ENCODE measurements at places on chromosomes 5 and 9. TPM values are rescaled to one million over a fixed set of nuclear protein-coding genes. Genes with fewer than 3 reads are reported as not detected.
A peak's percentile ranks its signal among the peaks of the same experiment; 100 is the strongest.

GRCh38 chr5:112594095-112594850 lies 143.4 kb upstream of the APC start:
- peak; percentile 15 for DNase-seq

GRCh38 chr5:152092580-152092979 lies 167.9 kb upstream of the GLRA1 start:
- no peak for DNase-seq

DNA sequence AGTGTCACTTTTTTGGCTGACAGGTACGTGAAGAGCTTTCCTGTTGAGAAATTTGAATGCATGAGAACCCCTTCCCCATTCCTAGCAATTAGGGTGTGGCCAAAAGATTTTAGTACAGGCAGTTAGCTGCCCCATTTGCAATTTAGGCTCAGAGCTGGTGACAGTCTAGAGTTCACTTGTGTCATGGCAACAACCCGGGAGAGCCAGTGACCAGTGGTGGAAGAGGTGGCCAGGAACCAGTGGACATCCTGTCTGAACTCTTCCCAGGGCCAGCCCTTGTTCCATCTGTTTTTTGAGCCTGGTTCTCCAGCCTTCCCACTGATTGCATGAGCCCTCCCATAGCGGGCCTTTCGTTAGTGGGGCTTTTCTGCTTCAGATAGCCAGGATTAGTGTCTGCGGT lies 2.5 kb upstream of the NEUROG1 start:
- no peak for DNase-seq

The PTGES gene
- total RNA-seq: 3.3 TPM
